Eye (tissue), 1 donor: ENCODE measurements at places on chromosomes 5 and 9.
A peak's percentile ranks its signal among the peaks of the same experiment; 100 is the strongest.

DNA sequence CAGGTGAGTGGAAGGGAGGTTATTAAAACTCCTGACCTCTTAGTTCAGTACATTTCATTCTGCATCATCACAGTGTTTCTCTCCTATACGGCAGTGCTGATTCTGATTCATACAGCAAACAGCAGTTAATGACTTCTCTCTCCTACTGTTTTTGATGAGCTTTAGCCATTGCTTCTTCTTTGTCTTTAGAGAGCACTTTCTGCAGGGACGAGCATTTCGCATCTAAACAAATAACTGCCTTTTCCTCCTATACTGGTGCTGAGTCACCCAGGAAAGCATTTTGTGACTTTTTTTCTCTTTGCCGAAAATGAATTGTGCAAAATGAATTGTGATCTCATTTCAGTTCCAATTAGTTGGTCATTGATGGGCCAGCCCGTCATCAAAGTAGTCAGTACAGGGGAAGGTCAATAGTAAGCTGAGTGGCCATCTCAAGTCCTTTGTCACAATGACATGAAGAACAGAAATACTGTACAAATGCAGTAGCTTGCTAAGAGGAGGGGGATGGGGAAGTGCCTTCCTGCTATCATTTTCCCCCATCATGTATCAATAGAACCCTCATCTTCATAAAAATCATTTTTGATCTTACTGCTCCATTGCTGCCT lies 98.5 kb downstream of the INSYN2B start:
- no peak for DNase-seq

DNA sequence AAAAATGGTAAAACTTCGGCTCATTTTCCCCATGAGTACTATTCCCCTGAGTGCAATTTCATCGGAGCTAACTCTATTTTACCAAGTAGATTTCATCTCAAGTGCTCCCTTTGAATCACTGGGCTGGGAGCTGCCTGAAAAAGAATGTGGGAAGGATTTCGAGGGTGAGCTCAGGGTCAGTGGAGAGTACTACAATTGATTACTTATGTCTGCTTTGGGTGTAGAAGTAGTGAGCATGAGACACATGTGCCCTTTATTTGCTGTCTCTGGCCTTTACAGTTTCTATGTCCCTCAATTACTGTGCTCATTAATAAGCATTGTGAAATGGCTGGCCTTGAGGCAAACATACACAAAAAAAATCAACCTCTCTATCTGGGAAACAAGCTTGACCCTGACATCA lies 172.7 kb upstream of the RFX3 start:
- DNase-seq: no peak

DNA sequence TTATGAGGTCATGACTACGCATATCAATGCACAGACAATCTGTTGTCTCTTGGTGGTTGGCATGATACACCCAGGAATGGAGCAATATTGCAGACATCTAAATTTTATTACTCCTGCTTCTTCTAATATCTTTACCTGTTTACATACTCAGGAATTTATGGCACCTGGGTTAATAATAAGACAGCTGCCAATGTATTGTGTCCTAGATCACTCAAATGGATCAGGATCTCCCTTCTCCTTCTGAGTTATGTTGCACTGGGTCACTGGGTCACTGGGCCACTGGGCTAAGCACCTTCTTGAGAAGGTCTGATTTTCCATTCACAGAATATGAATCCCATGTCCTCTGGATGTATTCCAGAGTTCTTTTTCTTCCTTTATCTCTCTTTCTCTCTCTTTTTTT lies 41.8 kb downstream of the CCL28 start:
- no peak for DNase-seq

GRCh38 chr5:176590035-176590717 lies 19.8 kb downstream of the GPRIN1 start:
- DNase-seq: no peak

DNA sequence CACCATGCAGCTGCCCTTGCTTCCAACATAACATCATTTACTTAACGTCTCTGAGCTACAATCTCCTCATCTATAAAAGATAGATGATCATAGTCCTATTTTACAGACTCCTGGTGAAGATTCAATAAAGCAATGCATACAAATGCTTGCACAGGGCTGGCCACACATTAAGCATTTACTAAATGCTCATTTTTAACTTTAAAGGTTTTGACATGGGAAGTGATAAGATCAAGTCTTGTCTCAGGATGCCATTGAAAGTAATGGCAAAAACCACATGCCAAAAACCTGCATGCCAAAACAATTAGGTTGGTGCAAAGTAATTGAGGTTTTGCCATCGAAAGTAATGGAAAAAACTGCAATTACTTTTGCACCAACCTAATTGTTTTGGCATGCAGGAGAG lies 181.2 kb upstream of the ADRA1B start:
- DNase-seq: no peak

DNA sequence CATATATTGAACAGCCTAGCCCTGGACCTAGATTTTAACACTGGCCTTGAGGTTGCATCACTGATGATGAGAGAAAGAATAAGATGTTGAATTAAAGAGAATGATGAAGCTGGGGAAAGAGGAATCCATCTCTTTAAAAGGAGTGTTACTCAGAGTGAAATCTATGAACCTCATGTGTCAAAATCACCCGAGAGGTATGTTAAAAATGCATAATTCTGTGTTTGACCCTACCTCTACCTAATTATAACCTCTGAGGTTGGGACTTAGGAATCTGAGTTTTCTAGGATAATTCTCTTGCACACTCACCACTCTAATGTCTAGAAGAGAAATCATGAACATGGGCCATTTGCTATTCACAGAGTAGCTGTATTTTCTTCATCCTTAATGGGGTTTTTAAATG lies 479.4 kb downstream of the ENC1 start:
- no peak for DNase-seq

- DNase-seq: no peak
Observed at GRCh38 chr5:112555691-112556090, 136.6 kb upstream of the EPB41L4A start.

DNA sequence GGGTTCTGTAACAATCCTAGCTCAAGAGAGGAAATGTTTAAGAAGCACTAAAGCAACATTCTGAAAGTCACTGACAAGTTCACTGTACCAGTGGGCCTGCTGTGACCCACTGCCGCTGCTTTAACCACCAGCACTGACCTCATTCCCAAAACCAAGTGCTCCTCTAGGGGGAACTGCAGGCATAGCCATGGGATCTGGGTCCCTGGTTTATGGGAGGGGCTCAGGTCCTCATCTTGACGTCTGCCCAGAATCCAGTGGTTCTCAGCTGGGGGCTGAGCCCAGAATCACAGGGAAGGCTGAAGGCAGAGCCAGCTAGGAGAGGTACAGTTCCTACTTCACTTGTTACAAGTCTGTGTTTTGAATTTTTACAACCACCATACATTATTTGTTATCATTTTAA lies 36.1 kb upstream of the SLC2A8 start:
- no peak for DNase-seq

DNA sequence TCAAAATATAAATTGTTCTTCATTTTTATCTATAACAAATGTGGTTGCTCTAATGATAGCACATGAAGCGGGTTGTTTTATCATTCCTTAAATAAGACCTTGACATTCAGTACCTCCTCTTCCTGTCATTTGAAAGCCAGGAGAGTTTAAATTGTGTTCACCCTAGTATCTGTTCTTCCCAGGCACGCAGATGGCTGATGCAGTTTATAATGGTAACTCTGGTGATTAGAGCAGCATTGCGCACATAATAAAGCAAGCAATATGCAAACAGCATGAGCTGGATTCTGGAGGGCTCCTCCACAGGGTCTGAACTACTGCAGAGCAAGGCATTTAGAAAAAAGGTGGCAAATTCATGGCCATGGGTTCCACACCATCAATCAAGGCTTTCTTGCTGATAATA lies 307.8 kb downstream of the ENC1 start:
- no peak for DNase-seq

DNA sequence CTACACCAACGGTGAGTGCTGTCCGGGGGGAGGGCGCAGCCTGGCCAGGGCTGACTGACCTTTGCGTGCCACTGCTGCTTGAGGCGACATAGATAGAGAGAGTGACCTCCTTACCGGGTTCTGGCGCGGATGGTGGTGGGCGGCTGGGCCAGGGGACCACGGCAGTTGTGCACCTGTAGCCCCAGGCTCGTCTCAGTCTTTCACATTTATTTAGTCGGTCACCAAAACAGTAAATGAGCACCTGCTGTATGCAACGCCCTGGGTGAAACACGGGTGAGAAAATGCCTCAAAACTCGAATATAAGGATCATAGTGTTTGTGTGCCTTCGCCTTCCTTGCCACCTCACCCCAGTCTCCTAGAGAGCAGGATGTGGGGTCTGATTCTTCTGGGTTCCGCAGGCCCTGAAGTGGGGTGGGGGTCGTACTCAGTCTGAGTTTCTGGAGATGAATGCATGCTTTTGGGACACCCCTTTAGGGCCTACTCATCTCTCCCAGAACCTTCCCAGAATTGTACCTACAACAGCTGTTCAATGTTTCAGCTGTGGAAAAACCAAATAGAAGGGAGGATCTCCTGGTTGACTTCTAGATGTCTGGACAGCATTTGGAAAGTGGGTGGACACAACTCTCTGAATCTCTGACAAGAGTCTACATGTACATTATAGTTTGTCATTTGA lies 714 bp downstream of the SEC24A start:
- no peak for DNase-seq

DNA sequence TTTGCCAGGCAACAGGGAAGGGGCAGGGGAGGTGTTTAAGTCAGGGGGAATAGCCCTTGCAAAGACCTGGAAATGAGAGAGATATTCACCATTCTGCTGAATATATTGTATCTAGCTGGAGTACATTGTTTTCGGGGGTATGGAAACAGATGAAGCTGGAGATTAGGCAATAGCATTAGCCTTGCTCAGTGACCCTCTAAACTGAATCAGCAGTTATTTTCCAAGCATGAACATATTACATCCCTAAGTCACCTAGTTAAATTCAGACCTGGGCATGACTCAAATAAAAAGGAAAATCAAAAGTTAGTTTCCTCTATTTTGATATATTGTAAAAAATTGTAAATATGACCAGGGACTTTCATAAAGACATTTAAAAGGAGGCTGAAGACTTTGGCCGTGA lies 544.6 kb upstream of the TRPC7 start:
- no peak for DNase-seq

GRCh38 chr5:27083449-27084415 lies 45.3 kb upstream of the CDH9 start:
- DNase-seq: peak; percentile 7

- DNase-seq: no peak
Observed at GRCh38 chr5:78500871-78501270, 140.5 kb downstream of the SCAMP1 start.

DNA sequence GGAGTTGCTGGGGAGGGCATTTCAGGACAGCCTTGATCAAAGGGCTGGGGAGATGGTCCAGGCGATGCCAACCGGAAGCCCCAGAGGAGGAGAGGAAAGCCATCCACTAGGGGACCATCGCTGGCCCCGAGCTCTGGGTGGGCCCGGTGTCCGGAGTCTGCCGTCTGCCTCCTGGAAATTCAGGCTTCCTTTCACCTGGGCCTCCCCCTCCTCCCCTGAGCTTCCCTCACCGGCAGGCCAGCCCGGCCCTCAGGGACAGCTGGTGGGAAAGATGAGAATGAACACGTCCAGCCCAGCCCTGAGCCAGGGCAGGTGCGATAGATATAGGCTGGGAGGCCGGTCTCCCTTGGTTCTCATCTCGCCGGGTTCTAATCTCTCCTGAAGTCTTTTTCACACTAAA lies 17.2 kb downstream of the IRX4 start:
- DNase-seq: no peak

GRCh38 chr5:57552033-57552432 lies 69.4 kb upstream of the ACTBL2 start:
- no peak for DNase-seq

DNA sequence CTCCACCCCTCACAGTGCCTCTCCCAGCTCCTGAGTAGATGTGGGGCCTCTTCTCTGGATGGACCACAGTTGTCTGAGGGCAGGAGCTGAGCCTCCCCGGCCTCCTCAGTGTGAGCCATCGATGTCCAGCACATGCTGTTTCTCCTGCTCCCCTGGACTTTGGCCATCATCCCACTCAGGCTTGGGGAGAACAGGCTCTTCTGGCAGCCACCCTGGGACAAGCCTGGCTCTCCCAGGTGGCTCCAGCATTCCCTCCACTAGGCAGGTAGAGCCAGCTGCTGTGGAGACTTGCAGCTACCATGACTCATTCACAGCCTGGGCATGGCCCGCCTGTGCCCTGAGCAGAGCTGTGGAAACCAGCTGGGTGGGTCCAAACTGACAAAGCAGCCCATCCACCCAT lies 77.0 kb downstream of the CSNK1A1 start:
- no peak for DNase-seq

GRCh38 chr9:111944241-111944866 lies 47.7 kb downstream of the UGCG start:
- DNase-seq: no peak

- DNase-seq: no peak
Observed at GRCh38 chr5:179403426-179404147, 58.3 kb upstream of the ADAMTS2 start.

- DNase-seq: no peak
Observed at GRCh38 chr5:8695902-8696845, 827.2 kb downstream of the MTRR start.

GRCh38 chr9:91834740-91835139 lies 115.3 kb downstream of the ROR2 start:
- no peak for DNase-seq

GRCh38 chr9:5832071-5832537 lies 813 bp downstream of the ERMP1 start:
- DNase-seq: no peak

GRCh38 chr5:175478008-175478383 lies 364 bp upstream of the SFXN1 start:
- DNase-seq: no peak

DNA sequence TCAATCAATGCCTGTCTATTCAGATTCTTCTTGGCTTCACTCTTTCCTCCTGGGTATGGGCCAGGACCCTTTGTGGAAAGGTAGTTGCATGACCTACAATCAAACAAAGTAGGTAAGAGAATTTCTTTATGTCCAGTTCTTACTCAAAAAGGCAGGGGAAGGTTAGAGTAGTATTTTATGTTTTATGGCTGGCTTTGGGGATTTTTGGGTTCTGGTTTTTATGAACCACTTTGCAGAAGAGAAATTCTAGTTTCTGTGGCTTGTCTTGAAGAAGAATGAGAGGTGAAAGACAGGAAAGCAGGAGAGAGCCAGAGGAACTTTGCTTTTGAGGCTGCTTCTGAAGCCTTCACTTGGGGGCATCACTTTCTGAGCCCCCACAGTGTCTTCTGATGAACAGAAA lies 14.7 kb upstream of the CRHBP start:
- no peak for DNase-seq

GRCh38 chr9:15873573-15874177 lies 320.8 kb downstream of the CCDC171 start:
- DNase-seq: peak; percentile 83

GRCh38 chr9:89154651-89155336 lies 23.8 kb downstream of the SHC3 start:
- no peak for DNase-seq

DNA sequence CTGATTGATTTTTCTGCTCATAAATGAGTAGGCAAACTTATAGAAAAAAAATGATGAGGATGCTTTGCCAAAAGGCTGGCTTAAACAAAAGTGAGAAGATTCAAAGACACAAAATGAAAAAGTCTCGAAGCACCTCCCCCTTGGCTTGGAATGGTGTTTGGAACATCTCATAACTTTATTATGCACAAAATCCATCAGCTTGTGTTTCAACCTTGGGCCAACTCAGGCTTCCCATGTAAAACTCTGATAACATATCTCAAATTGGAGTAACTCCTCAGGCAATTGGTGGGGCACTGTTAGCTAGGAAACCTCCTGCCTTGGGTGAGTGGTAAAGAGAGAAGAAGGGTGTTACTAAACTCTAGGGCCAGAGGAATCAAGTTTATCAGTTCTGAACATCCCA lies 176.3 kb downstream of the KIAA0825 start:
- no peak for DNase-seq
